Caudate nucleus (tissue), 63 donors: ENCODE measurements at places on chromosomes 1 and 21.
A peak's percentile ranks its signal among the peaks of the same experiment; 100 is the strongest.

- no peak for DNase-seq
Measured at GRCh38 chr1:33009561-33009960, 27.1 kb downstream of the AK2 start.

- no peak for DNase-seq
Measured at GRCh38 chr1:102472520-102472919, 475.8 kb upstream of the OLFM3 start.

DNA sequence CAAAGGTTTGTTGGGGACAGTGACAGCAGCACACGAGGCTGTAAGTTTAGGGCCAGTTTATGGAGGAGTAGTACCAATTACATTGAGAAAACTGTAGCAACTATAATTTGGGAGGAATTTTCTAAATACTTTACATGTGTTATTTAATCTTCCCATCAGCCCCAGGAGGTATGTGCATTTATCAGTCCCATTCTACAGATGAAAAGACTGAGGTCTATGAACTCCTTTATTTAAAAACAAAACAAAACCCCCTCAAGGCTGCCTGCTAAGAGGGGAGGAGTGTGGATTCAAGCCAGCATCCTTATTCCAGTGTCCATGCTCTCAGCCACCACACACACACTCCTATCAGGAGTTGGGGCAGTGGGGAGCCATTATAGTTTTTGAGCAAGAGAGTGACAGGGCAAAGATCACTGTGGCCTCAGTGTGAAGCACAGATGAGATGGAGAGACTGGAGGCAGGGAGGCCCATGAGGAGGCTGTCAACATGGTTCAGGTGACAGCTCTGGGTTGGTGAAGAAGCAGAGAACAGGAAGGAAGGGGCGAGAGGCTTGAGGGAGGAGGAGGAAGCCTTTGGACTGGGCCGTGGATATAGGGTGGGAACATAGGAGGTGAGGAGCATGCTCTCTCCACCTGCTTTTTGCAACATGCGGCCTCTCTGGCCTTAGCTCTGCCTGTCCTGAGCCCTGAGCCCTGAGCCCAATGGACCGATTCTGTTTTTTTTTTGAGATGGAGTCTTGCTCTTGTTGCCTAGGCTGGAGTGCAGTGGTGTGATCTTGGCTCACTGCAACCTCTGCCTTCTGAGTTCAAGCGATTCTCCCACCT is 9.7 kb downstream of the TNFRSF1B start:
- no peak for DNase-seq

GRCh38 chr1:3245344-3245743 is 176.3 kb downstream of the PRDM16 start:
- no peak for DNase-seq

- no peak for DNase-seq
Measured at GRCh38 chr1:159646687-159647086, 59.1 kb downstream of the APCS start.

GRCh38 chr1:95829556-95829955 is 595.5 kb downstream of the RWDD3 start:
- DNase-seq = no peak

DNA sequence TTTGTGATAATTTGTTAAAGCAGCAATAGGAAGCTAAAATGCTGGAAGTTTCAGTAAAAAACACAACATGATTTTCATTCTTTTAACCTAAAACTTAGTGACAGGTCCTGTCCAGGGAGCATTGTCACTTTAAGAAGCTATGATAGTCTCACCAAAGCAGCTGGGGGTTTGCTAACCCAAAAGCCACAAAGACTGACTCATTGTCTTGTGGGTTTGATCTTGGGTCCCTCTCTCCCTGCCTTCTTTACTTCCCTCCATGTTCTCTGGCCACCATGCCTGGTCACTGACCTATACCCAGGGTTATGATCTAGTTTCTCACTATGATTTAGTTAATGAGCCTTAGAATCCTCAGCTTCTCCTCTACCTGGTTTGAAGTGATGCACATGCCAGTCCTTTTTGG is 213.5 kb upstream of the PTGFR start:
- no peak for DNase-seq

DNA sequence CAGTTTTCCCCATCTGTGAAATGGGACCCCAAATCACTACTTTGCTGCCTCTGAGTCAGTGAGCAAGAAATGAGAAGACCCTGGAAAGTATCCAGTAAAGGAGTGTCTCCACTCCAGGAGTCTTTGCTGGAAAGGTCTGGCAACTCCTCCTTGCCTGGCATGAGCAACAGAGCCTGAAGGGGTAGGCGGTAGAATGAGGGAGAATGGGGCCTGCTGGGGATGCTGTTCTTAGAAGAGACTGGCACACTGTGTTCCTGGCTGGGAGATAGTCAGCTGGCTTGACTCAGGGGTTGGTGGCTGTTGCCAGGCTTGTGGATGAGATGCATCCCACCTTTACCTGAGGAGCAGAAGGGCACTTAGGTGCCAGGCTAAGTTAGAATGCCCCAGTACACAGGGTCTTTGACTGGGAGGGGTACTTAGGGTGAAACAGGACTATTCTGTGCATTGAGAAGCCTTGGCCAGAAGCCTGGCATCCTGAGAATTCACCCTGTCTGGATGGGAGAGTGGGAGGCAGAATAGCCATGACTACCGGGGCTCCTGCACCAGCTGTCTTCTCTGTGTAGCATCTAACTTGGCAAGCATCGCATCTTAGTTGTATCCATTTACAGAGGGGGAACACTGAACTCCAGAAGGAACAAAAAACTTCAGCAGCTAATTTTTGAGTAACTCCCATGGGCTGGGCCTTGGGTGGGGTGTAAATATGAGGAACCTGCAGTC is 2.5 kb downstream of the MFSD2A start:
- no peak for DNase-seq

GRCh38 chr1:220786337-220787068 is at the start of gene MTARC1:
Gene MTARC1, plus strand, starts transcription at chr1:220786913. Its CDS starts 32 bp downstream, at chr1:220786945.
- peak; percentile 37 for DNase-seq

DNA sequence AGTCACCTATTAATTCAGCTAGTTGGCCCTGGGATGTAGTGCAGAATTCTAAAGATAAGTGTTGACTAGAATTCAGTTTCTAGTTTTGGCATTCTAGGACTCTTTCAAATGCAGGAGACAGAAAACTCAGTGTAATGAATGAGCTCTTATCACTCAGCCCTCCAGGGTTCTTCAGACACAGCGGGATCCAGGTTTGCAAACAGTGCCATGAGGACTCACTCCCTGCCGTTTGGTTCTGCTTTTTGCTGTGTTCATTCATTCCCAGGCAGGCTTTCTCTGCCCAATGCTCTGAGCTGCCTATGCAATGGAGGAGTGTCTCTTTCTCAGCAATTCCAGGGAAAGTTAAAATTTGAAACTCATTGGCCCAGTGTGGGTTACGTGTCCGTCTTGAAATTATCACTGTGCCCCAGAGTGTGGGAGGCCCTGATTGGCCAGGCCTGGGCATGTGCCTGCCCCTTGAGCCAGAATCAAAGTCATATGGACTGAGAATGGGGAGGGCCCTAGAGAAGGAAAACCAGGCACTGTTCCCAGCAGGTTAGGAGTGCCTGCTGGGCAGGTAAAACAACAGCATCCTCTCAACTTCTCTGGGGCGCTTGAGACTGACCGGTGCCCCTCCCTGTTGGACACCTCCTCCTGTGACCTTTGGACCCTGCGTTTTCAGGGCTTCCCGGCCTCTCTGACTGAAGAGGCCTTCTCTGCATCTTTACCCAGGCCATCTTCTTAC is 43.4 kb downstream of the TMEM51 start:
- no peak for DNase-seq

DNA sequence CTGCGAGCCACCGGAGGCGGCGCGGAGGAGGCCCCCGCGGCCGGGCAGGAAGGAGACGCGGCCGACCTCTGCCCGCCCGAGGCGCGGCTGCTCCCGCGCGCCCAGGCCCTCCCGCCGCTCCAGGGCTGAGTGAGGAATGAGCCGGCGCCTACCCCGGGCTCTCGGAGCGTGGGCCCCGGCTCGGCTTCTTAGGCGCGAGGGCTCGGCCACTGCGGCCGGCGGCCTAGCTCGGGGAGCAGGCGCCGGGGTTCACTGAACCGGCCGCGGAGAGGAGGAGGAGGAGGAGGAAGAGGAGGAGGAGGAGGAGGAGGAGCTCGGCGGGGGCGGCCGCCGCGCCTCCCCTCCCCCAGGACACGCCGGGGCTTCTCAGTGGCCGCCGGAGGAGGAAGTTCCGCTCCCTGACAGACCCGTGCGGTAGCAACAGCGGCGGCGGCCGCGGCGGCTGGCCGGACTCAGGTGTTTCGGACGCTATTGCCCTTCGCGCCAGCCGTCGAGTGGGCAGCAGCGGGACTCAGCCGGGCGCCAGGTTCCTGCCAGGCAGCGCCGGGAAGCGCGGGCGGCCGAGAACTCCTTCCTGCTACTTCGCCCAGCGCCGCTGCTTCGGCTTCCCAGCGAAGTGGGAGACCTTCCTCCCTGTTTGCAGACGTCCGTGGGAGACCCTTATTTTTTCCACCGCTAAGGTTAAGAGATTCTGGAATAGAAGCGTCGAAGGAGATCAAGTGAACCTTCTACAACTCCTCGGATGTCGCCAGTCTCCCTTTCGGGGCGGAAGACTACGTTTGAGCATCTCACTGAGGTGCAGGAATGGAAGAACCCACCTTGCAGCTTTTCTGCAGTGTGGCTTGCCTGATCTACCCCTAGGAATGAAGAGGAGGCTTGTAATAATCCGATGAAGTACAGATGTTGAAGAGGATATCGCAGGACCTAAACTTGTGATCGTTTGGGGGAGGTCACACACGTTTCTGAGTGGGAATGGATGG is at the start of gene MAN1A2:
TSS of gene MAN1A2 (plus strand) at position 404 of the 980 bp plus-strand sequence. CDS start 735 bp downstream, outside the sequence.
- DNase-seq = peak; percentile 67
